ENCODE measurements at places on chromosomes 5 and 9.

GRCh38 chr5:168114444-168115017 lies 176.9 kb upstream of the WWC1 start:
- no peak for DNase-seq

DNA sequence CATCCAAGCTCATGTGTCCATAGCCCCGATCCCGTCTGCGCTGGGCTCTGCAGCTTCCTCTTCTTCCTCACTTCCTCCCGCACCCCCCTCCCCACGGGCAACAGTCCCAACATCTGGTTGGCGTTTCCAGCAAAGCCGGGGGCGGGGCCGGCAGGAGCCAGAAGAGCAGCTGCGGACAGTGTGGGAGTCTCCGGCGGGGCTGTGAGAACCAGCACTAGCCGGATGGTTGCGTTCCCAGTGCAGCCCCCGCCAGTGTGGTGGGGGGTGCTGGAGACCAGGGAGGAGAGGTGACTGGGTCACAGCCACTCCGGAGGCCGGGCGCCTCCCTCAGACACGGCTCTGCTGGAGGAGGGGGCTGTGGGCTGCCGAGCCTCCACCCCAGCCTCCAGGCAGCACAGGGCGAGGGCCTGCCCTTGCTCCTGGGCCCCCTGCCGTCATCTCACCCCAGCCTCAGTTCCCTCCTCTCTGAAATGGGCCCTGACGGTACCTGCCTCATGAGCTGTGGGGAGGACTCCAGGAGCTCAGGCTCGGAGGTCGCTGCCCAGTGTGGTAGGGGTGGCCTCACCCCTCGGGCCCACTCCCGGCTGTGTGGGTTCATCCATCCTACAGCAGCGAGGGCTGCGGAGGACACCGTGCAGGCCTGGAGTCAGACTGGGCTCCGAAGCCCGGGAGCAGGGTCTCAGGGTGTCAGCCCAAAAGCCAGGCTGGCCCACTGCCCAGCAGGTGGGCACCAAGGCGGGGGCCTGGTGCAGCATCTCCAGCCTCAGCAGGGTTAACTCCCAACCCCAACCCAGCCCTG lies 41.5 kb upstream of the NOTCH1 start:
- no peak for DNase-seq

GRCh38 chr9:126558051-126558665 lies 55.6 kb upstream of the LMX1B start:
- peak; percentile 39 for DNase-seq

- no peak for DNase-seq
These were observed 3.1 kb downstream of the SOX30 start for GRCh38 chr5:157649101-157649500.

- DNase-seq, result no peak
These were observed 55.2 kb upstream of the TMEM215 start for GRCh38 chr9:32728181-32728580.

DNA sequence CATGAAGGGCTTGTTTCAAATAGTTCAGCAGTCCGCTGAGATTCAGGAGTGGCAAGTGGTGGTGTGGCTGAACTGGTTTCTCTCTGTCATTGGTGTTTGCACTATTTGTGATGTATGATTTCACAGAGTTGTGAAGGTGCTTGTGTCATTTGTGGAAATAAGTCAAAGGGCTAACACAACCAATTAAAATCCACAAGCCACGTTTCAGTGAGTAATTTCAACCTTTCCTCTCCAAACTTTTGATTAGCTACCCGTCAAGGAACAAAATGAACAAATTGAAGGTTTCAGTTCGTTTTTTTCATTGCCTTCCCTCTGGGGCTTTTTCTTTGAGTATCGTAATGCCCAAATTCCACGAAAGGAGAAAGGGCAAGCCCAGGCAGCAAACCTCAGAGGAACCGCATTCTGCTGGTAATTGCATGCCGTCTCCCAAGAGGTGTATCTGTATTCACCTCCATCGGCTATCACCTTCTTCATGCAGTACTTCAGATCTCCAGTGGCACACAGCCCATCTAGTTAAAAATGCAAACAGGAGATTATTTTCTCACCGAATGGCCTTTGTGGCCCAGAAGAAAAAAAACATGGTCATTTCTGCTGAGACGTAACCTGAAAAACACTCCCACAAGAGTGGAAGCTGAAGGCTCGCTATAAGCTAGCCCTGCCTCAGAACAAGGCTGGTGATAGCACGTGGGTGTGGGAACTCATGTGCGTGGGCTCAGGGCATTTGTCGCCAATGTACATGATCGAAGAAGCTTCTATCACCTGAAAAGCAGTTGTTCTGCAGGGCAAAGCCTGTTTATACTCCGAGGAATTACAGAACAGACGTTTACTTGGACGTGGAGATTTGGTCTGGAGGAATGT lies 197.1 kb downstream of the NR3C1 start:
- no peak for DNase-seq

GRCh38 chr5:8869932-8870331 lies 675.9 kb downstream of the SEMA5A start:
- DNase-seq, result no peak

GRCh38 chr5:67404256-67405100 lies 207.9 kb upstream of the CD180 start:
- DNase-seq, result no peak

GRCh38 chr5:1570975-1571374 lies 47.2 kb upstream of the LPCAT1 start:
- DNase-seq, result no peak

DNA sequence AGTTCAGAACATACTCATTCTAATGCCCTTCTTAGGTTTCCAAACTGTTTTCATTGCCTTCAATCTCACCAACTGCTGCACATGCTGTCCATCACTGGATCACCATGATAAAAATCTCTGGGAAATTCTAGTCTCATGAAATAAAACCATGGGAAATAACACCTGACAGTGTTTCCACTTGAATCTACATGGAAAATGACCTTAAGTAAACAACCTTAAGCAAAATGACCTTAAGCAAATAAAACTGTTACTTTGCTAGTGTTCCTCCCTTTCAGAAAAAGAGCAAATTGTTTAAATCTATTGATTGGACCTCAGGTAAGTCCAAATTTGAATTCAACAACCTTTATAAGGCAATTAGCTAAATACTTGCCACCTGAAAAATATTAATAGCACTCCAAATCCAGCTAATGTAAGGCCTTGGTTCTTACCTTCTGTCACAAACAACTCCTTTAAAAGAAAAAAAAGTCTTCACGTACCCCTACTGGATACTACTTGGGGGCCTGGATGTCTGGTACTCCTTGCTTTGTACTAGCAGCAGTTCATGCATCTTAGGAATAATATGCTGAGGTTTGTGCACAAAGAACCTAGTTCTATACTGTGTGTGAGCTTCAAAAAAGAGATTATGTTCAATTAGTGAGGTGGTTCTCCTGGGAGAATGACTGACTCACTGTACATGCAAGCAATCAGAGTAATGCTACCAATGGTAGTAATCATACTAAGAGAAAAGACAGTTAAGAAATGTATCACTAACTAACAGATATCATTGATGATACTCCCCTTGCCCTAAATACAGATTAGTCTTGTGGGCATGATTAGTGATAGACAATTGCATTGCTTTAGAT lies 630.4 kb downstream of the PSAT1 start:
- no peak for DNase-seq

DNA sequence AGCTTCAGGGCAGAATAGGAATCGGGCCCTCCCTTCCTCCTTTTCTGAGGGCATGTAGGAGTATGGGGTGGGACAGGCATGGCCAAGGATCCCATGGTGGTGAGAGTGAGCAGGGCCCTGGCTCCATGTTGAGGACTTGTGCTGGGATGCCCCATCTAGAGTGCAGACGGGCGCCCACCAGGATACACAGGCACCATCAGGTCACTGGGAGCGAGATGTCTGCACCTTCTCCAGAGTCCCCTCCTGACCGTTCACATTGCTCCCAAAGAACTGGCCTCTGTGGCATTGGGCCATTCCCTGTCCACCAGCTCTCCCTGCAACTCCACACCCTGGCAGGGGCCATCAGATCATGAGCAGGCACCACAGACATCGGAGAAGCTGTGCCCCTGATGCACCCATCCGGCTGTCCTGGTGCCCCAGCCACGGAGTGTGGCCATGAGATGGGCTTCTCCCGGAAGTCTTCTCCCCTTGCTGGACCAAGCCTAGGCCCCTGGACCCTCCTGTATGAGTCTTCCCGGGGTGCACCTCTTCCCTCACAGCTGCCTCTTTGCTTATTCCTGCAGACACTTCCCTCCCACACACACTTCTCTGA lies 195.0 kb downstream of the IRX2 start:
- no peak for DNase-seq

GRCh38 chr9:7037176-7037575 lies 279.4 kb downstream of the KDM4C start:
- no peak for DNase-seq
